Fibroblast of skin of scalp (primary cell): ENCODE measurements at places on chromosomes 2 and 18.

- no peak for DNase-seq
These were observed 217.7 kb upstream of the TMEFF2 start for GRCh38 chr2:192412394-192412793.

DNA sequence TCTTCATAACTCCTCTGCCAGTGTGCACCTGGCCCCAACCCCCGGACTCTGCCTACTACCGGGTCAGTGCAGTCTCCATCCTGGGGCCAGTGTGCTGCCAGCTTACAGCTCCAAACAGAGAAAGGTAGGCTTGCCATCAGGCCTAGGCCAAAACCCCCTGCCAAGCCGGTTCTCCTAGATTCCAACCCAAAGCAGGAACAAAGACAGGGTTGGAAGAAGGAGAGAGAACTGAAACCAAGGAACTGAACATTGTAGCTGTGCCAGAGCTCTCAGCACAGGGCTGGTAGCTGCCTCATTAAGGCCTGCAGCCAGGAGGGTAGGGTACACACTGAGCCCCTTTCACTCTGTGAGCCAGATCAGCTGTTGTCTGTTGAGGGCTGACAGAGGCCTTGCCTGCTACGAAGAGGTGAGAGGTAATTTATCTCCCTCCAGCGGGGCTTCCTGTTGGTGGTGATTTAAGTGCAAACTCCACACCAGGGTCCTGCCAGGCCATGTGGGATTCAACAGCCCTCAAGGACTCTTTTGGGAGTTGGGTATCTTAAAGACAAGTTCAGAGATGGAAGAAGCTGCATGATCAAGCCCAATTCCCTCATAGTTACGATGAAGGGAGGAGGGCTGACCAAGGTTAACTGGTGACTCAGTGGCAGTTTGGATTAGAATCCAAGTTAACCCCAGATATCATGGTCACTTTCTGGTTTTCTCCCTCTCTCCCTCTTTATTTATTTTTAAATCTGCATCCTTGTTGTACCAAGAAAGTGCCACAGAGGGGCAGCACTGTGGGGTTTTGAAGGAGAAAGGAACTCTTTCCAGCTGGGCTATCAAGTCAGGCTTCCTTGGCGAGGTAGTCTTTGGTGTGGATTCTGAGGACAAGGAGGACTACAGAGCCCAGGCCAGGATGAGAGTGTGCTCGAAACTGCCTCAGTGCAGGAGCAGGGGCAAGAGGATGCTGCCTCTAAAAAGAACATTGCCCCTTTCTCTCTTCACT lies 48.1 kb downstream of the CYRIA start:
- DNase-seq: peak; percentile 27

- DNase-seq: peak; percentile 19
These were observed 98.8 kb downstream of the HS6ST1 start for GRCh38 chr2:128219891-128220290.

GRCh38 chr2:228140934-228141528 lies 40.5 kb downstream of the SPHKAP start:
- no peak for DNase-seq

DNA sequence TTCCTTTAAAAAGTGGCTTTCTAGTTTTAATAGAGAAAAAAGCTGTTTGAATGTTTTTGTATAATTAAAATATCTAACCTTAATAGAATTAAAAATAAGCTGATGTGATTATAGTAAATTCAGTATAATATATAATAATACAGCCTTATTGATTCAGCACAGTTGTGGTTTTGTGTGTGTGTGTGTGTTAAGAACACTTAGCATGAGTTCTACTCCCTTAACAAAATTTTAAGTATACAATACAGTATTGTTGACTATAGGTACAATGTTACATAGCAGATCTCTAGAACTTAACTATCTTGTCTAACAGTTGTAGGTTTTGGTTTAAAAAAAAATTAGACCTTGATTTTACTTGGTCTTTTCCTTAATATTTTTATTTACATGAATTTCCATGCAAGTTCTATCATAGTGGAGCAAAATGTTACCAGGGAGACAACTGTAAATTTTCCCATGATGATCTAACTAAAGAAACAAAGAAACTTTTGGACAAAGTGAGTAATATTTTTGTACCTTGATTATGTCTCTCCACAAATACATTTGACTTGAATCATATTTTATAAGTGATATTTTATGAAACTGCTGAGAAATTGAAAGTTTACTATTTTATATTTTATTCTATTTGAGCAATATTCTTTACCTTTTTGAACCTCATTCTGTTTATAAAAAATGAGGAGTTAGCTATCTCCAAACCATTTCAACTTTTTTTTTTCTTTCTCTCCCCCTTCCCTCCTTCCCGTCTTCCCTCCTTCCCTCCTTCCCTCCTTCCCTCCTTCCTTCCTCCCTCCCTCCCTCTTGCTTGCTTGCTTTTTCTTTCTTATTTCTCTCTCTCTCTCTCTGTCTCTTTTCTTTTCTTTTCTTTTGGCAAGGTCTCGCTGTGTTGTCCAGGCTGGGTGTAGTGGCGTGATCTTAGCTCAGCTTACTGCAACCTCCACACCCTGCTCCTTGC lies 46.3 kb downstream of the ZC3H6 start:
- peak; percentile 59 for DNase-seq

DNA sequence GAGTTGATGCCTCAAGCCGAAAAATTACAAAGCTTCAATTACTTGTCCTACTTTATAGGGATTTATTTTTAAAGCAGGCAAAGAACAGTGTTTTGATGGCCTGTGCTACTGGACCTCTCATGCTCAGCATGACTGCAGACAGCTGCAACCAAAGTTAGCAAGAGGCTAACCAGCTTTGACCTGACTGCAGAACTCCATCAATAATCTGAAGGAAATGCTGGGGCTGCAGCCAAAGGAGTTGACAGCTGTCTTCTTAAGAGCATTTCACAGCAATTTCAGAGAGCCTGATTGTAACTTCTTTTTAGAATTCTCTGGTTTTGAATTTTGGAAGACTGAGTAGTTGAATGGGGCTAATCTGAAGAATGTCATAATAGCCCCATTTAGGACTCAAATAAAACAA lies 46.5 kb upstream of the SESTD1 start:
- no peak for DNase-seq

DNA sequence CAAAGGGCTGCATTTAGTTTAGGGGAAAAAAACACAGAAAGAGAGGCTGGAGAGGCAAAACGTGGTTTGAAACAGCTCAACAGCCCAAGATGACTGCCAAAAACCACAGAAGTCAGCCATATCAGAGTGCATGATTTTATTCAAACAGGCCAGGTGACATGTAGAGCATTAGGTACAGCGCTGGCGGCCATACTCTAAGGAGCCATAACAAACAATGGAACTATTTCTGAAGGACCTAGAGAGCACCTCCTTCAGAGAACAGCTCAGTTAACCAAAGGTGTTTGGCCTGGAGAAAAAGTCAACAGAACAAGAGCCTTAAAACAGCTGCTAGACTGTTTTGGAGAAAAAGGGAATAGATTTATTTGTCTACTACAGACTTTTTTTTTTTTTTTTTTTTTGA lies 2.6 kb downstream of the THADA start:
- DNase-seq: peak; percentile 1

DNA sequence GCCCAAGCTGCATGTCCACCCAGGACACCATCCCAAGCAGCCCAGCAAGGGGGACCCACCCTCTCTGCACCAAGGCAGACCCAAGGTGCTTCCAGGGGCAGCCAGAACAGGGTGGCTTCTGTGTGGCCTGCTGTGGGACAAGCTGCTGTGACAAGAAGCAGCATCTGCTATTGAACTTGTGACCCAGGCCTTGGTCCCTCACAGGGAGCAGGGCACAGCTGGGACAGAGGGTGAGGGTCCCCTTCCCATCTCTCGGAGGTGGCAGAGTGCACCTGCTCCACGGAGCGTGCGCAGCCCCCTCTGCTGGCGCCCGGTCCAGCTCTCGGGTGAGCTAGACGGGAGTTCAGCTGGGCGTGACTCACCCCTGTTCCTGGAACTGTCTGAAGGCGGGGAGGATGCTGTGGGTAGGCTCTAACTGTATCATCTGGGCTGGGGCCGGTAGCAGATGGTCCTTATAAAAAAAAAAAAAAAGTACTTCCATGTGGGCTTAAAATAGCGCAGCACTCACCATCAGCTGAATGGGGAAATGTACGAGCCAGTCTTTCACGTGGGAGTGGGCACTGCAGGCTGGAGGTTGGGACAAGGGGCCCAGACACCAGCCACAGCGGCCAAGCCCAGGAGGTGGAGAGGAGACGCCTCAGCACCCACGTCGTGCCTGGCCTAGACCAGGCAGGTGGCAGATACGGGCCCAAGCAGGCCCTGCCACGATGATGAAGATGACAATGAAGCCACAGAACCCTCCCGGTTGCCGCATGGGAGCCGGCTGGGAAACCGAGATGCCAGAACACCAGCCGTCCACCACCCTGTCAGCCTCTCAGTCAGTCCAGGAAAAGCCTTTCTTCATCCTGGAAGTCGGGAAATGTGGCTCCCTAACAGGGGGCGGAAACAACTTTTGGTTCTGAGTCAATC lies 136.8 kb upstream of the ID2 start:
- peak; percentile 90 for DNase-seq

- no peak for DNase-seq
These were observed 57.8 kb downstream of the VIL1 start for GRCh38 chr2:218476676-218477075.

GRCh38 chr18:25074925-25075324 lies 277.0 kb downstream of the ZNF521 start:
- DNase-seq: no peak
